ENCODE measurements at places on chromosomes 13 and 19.

GRCh38 chr19:566403-566802 is 6.0 kb upstream of the BSG start:
- no peak for DNase-seq

- DNase-seq: no peak
Measured at GRCh38 chr19:48716562-48717291, 2.8 kb downstream of the MAMSTR start.

GRCh38 chr19:8487137-8487851 is 15.1 kb downstream of the PRAM1 start:
- DNase-seq: no peak

DNA sequence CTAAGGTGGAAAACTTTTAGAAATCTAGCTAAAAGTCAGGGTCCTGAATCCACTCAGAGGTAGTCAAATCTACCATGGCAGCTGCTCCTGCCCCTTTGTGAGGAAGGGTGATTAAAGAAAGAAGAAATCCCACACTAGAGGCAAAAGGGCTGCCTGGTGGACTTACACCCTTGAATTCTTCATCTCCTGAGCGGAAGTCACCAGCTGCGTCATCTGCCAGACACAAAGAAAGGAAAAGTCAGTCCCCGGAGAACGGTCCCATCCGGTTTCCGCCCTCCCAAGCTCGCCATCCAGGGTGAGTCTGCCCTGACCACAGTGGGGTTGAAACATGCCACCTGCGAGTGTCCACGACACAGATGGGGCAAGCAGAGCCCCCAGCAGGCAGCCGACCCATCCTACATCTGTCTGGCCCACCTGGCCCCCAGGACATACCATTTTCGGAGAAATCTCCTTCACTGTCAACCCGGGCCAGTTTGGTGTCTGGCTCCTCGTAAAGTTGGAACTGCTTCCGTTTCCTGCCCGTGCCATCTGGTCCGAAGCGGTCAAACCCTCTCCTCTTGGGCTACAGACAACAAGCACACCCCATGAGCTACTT is 7.7 kb downstream of the AKAP8 start:
- no peak for DNase-seq

GRCh38 chr19:47882890-47883289 is 3.2 kb downstream of the SULT2A1 start:
- no peak for DNase-seq

GRCh38 chr13:27919659-27919933 is 204 bp upstream of the PDX1 start:
- DNase-seq: no peak

DNA sequence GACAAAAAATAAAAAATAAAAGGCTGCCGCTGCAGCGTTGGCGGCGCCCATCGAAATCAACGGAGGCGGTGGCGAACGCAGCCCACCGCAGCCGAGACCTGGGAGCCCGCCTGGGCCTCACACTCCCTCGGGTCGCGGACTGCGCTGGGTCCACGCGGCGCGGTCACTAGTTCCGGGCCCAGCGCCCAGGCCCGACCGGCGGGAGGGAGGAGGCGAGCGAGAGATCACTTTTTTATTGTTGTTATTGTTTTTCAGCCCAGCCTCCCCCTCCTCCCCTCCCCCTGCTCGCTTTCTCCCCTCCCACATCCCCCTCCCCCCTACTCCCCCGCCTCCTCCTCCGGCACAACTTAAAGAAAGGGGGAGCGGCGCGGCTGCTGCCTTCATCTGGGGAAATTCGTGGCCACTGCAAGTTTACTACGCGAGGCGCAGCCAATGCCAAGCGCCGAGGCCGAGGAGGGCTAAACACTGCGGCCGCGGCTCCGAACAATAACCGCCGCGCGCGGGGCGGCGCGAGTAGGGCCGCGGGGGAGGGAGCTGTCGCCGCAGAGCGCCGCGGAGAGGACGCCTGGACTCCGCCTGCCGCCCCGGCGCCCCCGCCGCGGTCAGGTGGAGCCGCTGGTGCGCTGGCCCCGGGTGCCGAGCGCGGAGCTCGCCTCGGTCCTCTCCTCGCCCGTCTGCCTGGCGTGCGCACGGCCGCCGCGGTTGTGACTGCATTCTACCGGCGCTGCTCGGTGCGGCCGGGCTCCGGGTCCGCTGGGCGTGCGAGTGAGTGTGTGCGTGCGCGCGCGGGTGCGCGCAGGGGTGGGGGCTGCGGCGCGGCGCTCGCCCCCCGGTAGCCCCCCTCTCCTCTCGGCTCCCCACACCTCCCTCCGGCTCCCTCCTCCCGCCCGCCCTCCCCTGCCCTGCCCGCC is 505 bp upstream of the ZIC2 start:
- no peak for DNase-seq

DNA sequence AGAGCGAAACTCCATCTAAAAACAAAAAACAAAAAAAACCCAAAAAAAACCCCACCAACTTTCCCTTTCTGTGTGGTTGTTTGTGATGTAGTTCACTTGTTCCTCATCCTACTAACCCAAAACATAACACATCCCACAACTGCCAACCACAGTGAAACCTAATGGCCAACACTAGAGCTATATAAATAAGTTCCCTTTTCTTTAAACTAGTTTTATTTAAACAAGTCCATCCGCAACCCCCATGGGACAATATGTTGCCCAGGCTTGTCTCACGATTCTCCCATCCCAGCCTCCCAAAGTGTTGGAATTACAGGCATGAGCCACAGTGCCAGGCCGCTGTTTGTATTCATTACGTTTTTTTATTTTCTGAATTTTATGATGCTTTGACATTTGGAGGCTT is 71.2 kb upstream of the ADGRE5 start:
- DNase-seq: no peak

DNA sequence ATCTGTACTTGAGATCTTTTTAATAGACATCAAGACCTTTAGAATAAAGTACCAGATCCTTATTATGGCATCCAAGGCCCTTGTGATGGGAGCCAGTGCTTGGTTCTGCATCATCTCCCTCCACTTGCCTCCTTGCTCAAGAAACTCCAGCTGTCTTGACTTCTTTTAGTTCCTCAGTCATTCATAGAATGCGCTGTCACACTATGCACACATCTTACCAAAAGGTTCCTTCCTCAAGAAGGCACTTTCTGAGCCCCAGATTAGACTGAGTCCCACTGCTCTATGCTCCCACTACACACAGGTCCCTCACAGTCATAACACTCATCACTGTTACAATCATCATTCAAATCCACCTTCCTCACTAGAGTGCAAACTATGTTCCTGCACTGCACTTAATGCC is 57.8 kb upstream of the ITM2B start:
- DNase-seq: no peak

DNA sequence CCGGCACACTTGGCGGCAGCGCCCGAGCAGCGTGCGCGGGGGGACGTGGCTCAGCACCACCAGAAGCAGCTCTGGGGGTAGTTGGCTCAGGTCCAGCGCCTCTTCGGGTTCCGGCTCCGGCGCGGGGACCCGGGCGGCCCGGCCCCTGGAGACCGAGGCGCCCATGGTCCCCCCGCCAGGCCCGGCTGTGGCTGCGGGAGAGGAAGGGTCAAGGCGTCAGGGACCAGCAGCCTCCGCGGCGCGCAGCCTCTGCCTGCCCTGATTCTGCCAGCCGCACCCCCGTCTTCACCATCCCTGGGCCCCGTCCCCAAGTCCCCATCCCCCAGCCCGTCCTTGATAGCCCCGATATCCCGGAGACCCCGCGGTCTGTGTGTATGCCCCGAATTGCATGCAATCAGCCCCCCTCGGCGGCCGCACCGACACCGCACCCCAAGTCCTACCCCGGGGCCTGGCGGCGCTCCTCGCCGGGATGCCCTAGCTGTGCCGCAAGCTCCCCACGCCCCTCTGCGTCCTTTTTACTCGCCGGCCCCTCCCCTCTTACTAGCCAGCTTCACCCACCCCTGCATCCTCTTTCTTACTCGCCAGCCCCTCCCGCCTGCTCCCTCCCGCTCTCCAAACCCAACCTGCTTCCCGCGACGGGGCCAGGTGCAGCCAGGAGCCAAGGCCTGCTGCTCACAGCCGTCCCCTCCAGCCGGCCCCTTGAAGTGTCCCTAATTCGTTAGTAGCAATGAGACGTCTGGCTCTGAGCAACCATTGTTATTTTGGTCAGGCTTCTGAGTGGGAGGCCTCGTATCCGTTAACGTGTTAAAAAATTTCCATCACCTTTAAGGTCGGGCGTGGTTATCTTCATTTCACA is at the start of gene FBXO27:
TSS of gene FBXO27 (minus strand) at position 487 of the 856 bp plus-strand sequence. CDS start at position 165, 322 bp downstream.
- DNase-seq: no peak

DNA sequence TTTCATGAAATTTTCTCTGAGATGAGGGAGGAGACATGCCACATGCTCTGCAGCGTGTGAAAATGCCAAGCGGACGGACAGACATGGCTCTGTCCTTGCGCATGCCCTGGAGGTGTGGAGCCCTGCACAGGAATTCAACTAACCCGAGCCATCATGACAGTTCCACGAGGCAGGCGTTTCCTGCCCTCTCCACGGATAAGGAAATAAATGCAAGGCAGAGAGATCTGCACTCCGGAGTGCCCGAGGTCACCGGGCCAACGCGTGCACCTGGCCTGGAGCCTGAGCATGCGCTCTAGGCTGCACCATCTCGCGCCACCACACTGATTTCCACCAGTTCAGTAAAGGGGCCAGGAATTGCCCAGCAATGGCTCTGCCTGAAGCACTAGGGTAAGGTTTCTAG is 298.2 kb downstream of the MYO16 start:
- no peak for DNase-seq

- DNase-seq: no peak
Measured at GRCh38 chr13:106178816-106179215, 356.6 kb downstream of the EFNB2 start.

DNA sequence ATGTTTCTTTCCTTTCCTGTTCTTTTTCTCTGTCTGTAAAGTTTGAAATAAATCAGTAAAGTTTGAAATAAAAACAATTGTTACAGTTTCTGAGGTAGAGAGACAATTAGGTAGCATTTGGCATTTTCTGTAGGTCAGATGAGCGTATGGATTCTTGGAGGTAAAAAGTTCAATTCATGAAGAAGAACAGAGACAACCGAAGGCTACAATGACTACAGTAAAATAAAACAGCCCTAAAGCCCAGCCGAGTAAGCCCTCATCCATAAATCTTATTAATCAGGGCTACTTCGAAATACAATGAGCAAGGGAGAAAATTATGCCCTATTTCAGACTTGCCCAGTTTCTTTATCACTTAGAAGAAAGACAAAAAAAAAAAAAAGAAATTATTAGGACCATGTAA is 941.9 kb upstream of the SLC10A2 start:
- no peak for DNase-seq

- no peak for DNase-seq
Measured at GRCh38 chr13:70769817-70770216, 661.6 kb upstream of the KLHL1 start.

DNA sequence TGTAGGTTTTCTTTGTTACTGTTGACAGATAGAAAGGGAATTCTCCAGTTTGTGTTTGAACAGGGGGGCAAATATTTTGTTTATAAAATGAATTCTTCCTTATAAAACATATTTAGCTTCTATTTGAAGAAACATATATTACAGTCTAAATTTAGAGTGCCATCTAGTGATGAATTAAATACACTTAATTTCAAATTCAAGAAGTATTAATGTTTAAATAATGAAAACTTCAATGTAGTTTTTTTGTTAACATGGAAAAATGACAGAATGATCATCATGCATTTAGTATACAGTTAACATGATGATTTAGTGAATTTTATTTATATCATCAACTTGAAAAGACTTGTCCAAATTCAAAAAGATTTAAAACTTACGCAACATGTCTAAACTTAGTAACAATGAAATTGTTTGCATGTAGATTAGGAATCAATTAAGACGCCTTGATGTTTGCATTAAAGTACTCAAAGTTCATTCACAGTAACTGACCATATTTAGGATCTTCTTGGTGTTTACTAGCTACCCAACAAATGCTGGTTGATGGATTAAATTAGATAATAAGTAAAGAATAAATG is 765.9 kb upstream of the SLITRK1 start:
- DNase-seq: no peak

GRCh38 chr19:38554676-38555141 is 63.0 kb downstream of the MAP4K1 start:
- DNase-seq: no peak

- no peak for DNase-seq
Measured at GRCh38 chr13:112619730-112620631, 32.0 kb upstream of the TUBGCP3 start.

DNA sequence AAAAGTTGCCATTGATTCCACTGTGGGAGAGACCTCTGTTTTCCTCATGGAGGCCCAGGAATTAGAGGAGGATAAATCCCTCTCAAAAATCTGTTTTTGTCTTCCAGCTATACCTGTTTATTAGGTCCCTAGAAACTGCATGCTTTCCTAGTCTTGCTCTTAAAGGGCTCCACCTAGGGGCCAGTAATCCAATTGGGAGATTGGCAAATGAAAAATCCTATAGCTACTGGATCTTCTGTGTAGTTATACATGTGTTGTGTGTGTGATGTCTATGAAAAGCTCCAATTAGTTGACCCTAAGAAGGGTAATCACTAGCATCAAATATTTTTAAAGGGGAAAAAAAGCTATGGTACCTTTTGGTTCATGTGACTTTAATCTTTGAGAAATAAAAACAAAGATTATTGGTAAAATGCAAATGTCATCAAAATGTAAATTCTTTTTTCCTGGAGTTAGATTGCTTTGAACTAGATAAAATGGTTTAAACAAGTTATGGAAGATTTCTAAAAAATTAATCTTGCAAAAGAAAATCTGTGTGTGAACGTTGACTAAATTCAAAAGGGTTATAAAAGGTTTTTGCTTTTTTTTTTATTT is 63.4 kb upstream of the C1QTNF9B start:
- DNase-seq: no peak

- no peak for DNase-seq
Measured at GRCh38 chr13:95870421-95870820, 182.8 kb downstream of the UGGT2 start.

DNA sequence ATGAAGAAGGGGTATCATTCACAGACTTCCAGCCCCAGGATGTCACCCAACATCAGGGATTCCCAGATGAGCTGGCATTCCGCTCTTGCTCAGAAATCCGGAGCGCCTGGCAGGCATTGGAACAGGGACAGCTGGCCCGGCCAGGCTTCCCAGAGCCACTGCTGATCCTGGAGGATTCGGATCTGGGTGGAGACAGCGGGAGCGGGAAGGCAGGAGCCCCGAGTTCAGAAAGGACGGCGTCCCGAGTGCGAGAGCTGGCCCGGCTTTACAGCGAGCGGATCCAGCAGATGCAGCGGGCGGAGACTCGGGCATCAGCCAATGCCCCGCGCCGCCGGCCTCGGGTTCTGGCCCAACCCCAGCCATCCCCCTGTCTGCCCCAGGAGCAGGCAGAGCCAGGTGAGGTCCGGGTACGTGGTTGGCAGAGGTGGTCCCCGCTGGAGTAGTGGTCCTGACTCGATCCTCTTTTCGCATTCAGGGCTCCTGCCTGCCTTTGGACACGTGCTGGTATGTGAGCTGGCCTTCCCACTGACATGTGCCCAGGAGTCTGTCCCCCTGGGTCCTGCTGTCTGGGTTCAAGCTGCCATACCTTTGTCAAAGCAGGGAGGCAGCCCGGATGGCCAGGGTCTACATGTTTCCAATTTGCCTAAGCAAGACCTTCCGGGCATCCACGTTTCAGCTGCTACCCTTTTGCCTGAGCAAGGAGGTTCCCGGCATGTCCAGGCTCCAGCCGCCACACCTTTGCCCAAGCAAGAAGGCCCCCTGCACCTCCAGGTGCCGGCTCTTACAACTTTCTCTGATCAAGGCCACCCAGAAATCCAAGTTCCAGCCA is 11.0 kb downstream of the PLEKHG2 start:
- no peak for DNase-seq

- no peak for DNase-seq
Measured at GRCh38 chr13:20411638-20412342, 113.9 kb downstream of the CRYL1 start.
